Thoracic aorta (tissue), 2 donors: ENCODE measurements at places on chromosomes 1 and 21.

GRCh38 chr1:203867802-203868201, 6.4 kb downstream of the SNRPE start:
- no peak for DNase-seq

DNA sequence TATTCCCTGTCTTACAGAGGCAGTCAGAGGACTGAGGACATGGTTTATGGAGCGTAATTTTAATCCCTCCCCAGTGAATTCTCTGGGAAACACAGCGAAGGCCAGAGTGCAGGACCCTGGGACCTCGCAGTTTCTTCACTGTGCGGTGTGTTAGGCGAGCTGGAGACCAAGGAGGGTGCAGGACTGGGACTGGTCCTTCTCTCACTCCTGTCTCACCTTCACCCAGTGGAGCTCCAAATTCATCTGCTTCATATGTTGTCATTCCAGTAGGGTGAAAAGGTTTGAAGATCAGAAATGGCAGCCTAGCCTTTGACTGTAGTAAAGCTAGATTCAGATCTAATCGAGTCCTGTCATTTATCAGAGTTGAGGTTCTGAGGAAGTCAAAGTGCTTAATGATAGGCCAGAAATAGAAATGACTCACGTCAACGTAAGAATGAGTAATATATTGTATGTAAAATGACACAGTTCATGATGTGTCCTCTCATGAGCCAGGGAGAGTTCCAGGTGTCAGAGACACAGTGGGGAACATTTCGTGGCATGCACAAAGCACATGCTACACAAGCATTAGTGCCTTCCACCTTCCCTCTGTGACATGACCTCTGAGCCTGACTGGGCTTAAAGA, 647.5 kb downstream of the SMYD3 start:
- no peak for DNase-seq

DNA sequence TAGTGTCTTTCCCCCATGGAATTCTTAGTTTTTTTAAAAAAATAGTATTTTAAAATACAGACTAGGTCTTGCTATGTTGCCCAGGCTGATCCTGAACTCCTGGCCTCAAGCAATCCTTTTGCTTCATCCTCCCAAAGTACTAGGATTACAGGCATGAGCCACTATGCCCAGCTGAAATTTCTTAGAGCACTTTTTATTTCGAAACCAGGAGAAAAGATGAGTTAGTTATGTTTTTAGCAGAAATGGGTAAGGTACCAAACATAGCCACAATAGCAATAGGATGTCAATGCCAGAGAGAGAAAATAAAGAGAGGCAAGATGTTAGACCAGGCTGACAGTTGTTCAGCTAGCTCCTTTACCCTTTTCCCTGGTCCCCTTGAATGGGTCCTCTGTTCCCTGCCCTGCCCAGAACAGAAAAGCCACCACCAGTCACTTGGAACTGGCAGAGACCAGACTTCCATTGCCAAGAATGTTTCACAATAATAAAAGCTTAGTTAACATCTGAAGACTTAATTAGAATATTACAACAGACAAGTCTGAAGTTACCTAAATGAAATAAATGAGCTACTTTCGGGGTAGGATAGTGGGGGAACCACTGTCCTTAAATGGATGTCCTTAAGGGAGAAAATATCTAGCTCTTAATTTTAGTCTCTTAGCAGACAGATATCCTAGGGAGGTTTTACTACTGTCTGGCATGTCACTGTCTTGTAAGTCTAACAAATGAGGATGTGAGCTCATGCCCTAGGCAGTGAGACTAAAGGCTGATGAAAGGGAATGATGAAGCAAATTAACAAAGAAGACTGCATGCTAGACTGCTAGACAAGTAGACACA, 54.3 kb downstream of the ABL2 start:
- no peak for DNase-seq

DNA sequence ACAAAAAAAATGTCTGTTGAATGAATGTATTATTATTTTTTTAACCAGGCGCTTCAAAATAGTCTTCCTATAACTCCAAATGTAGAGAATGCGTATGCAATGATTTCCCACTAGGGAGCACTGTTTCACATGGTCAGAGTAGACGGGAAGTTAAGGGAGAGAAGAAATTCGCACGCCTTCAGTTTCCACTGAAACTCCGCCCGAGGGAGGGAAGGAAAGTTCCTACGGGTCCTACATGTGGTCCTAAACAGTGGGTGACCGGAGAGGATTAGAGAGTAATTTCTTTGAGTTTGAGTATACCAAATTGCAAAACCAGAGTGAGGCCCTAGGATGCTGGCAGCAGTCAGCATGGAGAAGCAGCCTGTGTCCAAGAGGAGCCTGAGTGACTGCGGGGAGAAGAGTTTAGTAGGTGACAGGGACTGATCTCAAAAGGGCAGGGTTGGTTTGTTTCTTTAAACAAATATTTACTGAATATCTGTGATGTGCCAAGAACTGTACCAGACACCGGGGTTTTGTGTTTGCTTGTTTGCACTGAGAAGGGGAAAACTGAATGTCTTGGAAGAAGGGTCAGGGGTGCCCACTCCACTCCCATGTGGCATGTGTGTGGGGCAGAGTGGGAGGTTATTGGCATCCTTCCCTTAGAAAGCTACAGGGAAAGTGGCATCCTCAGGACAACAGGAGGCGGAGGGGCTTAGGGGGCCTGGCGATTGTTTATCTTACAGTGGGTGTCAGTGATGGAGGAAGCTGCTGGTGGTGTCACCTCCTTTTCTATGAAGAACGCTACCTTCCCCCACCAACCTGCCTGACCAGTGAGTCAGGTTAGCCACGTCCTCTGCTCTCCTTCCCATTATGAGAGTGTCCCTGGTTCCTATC, 22.8 kb downstream of the RNU5D-1 start:
- DNase-seq: no peak

GRCh38 chr1:24699628-24700027, 45.6 kb upstream of the CLIC4 start:
- DNase-seq: no peak

GRCh38 chr1:161389691-161390558, 22.2 kb upstream of the CFAP126 start:
- peak; percentile 97 for DNase-seq

DNA sequence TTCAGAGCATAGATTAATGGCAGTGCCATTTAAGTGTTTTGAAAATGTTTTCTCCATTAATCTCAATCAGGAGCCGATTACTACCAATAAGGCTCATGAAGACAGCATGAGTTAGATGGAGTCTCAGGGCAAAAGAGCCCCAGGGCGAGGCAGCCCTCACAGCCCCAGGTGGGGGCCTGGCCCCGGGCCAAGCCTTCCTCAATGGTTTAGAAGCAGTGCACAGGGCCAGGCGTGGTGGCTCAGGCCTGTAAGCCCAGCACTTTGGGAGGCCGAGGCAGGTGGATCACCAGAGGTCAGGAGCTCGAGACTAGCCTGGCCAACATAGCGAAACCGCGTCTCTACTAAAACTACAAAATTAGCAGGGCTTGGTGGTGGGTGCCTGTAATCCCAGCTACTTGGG, 348.1 kb upstream of the VAMP3 start:
- DNase-seq: no peak

GRCh38 chr1:33517596-33518250, 45.3 kb downstream of the ZSCAN20 start:
- DNase-seq: no peak

DNA sequence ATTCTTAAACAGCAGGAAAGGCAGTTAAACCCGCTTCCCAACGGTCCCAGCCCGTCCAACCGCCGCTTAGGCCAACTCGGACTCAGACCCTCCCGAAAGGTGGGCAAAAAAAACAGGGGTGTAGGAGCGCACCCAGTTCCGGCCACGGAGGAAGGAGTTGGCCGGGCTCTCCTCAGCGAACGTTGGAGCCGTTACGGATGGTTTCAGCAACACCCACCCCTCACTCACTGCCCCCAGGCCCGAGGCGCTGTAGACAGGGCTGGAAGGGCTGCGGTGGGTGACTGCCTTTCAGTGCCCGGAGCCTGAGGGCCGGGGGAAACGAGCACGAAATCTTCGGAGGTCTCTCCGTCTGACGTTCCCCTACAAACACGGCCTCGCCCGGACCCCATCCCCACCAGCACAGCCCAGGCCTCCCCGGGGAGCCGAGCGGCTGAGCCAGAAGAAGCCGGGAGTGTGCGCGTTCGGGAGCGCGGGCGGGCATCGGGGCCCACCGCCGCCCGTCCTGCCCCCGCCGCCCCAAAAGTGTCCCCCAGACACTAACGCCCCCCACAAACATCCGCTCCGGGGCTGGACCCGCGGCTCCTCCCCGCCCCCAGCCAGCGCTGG, 1.3 kb downstream of the KDM5B start:
- DNase-seq: no peak

- DNase-seq: no peak
Measured at GRCh38 chr1:186802388-186802787, 26.4 kb upstream of the PLA2G4A start.

DNA sequence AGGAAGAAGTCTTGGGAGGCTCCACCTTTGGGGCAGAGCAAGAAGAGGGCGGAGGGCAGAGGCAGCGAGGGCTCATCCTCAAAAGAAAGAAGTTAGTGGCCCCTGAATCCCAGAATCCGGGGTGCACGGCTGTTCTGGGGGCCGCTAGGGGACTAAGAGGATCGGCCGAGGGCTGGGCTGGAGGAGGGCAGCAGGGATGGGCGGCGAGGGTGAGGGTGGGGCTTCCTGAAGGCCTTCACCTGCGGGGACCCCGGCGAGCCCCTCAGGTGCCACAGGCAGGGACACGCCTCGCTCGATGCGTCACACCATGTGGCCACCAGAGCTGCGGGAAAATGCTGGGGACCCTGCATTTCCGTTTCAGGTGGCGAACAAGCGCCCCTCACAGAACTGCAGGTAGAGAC, 23.9 kb downstream of the COL6A1 start:
- no peak for DNase-seq

GRCh38 chr1:164452549-164452948, 106.4 kb upstream of the PBX1 start:
- DNase-seq: no peak

DNA sequence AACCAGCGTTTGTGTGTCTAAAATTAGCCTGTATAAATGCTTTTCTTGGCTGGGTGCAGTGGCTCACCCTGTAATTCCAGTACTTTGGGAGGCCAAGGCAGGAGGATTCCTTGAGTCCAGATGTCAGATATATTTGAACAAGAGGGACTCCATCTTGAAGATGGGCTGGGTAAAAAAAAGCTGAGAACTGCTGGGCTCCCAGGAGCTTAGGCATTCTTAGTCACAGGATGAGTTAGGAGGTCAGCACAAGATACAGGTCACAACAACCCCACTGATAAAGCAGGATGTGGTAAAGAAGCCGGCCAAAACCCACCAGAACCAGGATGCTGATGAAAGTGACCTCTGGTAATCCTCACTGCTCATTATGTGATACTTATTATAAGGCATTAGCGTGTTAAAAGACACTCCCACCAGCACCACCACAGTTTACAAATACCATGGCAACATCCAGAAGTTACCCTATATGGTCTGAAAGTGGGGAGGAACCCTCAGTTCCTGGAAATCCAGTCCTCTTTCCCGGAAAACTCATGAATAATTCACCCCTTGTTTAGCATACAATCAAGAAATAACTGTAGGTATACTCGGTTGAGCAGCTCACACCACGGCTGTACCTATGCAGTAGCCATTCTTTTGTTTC, 36.2 kb upstream of the ZNF496 start:
- DNase-seq: no peak

DNA sequence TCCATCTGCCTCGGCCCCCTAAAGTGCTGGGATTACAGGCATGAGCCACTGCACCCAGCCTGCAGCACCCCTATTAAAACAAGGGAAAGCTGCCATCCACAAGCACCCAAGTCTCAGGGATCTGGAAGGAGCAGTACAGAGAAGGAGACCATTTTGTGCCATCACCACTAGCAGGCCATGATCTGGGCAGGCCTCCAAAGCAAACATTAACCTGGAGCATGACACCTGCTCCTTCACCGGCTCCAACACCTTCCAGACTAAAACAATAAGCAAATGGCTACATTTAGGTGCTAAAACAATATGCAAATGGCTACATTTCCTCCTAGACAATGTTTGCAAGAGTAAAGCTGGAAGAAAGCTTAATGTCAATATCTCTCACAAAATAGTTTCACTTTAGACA, 16.7 kb downstream of the MEAF6 start:
- no peak for DNase-seq

DNA sequence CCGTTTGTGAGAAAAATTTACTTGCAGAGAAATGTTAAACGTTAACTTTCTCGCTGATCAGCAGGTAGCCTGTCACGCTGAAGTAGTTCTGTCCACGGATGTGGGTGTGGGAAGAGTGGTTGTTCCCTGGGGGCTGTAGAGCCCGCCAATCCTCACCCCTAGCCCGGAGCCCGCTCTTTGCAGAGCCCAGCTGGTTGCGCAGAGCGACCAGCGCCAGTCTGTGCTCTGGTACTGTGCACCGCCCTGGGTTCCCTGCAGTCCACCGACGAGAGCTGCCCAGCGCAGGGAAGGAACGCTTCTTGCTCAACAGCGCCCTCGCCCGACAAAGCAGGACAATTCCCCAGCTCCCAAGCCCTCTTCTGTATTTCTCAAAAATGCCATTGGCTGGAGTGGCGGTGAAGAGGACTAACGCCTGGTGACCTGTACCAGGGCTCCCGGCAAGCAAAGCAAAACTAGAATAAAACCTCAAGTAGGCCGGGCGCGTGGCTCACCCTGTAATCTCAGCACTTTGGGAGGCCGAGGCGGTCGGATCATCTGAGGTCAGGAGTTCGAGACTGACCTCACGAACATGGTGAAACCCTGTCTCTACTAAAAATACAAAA, 3.3 kb downstream of the RIPPLY3 start:
- DNase-seq: peak; percentile 35

DNA sequence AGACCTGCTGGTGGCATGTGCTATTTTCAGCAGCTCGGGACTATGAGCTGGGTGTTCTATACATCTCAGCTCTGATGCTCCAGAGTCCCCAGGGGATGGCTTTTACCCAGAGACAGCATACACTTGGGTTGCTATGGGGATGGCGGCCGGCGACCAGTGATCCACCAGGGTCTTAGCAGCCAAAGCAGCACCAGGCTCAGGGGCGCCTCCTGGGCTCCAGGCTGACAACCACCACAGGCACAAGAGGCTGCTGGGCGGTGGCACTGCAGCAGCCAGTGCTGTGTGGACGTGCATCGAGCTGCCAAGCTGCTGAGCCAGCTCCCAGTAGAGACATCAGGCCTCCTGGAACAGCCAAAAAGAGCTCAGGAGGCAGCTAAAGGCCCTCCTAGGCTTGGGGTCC, 37.6 kb upstream of the CLSTN1 start:
- DNase-seq: no peak

GRCh38 chr1:69787151-69787550, 219.4 kb downstream of the LRRC7 start:
- no peak for DNase-seq

GRCh38 chr1:182340233-182341058, 51.1 kb downstream of the GLUL start:
- DNase-seq: no peak

GRCh38 chr1:177024623-177025022, 139.9 kb downstream of the ASTN1 start:
- no peak for DNase-seq

GRCh38 chr1:1432274-1432950, 3.1 kb upstream of the VWA1 start:
- DNase-seq: no peak
